ENCODE measurements at places on chromosomes 2 and 18.

DNA sequence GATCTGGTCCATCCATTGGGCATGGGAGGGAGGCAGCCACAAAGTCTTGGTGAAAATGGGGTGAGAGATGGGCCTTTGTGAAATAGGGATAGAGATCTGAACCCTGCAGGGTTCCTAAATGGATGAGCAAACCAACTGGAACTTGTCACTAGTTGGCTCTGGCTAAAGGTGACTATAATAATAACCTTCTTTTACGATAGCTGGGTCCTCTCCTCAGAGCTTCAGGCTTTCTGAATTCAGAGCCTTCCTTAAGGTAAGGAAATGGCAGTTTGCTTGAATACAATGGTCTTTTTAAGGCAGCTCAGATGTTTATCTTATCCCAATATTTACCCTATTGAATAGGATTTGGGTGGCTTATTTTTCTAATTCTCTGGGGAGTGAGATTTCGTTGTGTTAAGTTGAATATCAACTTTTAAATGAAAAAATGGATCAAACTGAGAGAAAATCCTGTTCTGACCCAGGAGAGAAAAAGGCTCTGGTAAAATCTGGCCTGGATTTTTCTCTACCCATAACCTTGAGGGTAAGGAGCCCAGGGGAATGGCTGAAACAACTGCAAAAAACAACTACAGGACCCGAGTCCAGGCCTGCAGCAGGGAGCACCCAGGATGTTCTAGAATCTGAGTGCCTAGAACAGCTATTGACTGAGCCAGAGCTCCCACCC is 61.1 kb upstream of the CXCR4 start:
- no peak for DNase-seq

GRCh38 chr2:149470046-149470445 is 117.5 kb downstream of the MMADHC start:
- no peak for DNase-seq

GRCh38 chr18:48922801-48923730 is 27.7 kb downstream of the SMAD7 start:
- no peak for DNase-seq

DNA sequence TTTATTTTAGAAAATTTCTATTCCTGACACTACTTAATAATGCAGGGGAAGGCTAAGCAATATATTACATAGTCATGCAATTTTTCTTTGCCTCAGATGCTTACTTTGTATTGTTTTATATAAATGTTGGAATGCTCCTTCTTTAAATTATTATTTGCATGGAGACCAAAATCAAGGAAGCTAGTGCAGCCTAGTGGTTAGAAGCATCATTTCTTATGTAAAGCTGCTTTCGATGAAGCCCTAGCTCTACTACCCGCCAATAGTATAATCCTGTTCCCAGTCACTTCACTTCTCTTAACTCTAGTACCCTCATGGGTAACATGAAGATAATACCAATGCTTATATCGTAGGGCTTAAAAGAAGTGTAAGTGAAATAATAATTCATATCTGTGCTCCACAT is 198.9 kb downstream of the LRATD1 start:
- peak; percentile 4 for DNase-seq

- DNase-seq = no peak
Observed at GRCh38 chr2:54577035-54577434, 120.9 kb downstream of the SPTBN1 start.

- peak; percentile 79 for DNase-seq
Observed at GRCh38 chr2:237466211-237466610, 20.8 kb upstream of the MLPH start.

DNA sequence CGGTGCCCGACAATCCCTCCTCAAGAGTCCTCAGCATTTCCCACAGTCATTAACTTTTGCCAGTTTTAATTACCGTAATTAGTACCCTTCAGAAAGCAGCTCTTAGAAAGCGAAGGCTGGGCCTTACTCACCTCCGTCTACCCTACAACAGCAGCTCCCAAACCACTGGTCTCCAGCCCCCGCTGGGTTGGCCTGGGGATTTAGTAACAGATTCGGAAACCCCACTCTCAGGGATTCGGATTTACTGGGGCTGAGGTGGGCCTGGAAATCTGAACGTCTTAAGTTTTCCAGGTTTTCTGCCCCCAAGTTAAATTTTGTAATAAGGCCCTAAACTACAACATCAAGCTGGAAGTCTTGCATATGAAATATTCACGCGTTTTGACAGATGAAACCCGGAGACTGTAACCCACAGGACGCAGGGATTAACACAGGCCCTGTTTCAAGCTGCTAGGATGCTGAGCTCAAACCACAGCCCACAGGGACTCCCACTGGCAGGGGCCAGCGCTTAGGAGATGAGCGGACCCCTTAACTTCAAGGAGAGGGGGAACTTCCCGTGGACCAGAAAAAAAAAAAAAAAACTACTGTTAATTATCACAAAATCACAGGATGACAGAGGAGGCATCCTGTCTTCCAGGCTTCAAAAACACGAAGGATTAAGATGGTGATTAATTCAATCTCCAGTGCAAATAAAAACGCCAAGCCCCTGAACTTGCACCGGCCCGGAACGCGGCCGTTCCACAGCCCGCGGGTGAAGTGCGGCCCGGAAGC is 985 bp downstream of the ILKAP start:
- peak; percentile 6 for DNase-seq

- DNase-seq = no peak
Observed at GRCh38 chr2:172672114-172672513, 63.5 kb upstream of the RAPGEF4 start.

Data from ACHN (cell line).